ENCODE measurements at places on chromosomes 6 and 20. TPM values are rescaled to one million over a fixed set of nuclear protein-coding genes. Genes with fewer than 3 reads are reported as not detected.

Gene NKX2-2
- total RNA-seq, result 0.16 TPM

Gene CNKSR3
- total RNA-seq, result 28.7 TPM

Gene FAM120B
- total RNA-seq, result 62.2 TPM

Gene GLP1R
- 0.31 TPM for total RNA-seq

Gene PSMB1
- total RNA-seq, result 170 TPM

Measured in testis (tissue), 5 donors.